ENCODE measurements at places on chromosomes 2 and 18. TPM values are rescaled to one million over a fixed set of nuclear protein-coding genes. Genes with fewer than 3 reads are reported as not detected.

Gene GPC1
- 51.9 TPM for total RNA-seq

Gene INPP5D
- 0.14 TPM for total RNA-seq

Gene HMSD
- total RNA-seq = 0.44 TPM

Gene HJURP
- 56.3 TPM for total RNA-seq

Gene ASPRV1
- 0.29 TPM for total RNA-seq

Gene MYO5B
- 0.66 TPM for total RNA-seq

Gene ACYP2
- 5.9 TPM for total RNA-seq

Gene ANKRD30BL
- total RNA-seq = 0.14 TPM

Gene CDH7
- total RNA-seq = not detected

Gene SERPINB13
- not detected for total RNA-seq

Gene ZFAND2B
- total RNA-seq = 32.2 TPM

Gene MTCL1
- total RNA-seq = 53.5 TPM

Gene MCM6
- total RNA-seq = 16.9 TPM

Gene THSD7B
- total RNA-seq = under 0.01 TPM

Gene ST8SIA3
- total RNA-seq = not detected

Gene FMNL2
- 31.9 TPM for total RNA-seq

Gene KIF1A
- total RNA-seq = not detected

Gene HOXD13
- not detected for total RNA-seq

Gene XDH
- 2.0 TPM for total RNA-seq

Gene C2orf72
- total RNA-seq = not detected

Gene SERPINB10
- 1.1 TPM for total RNA-seq

Gene ACTG2
- total RNA-seq = 61.7 TPM

Gene GPAT2
- 1.3 TPM for total RNA-seq

Gene CNGA3
- total RNA-seq = not detected

Gene HTR2B
- 11.7 TPM for total RNA-seq

Gene OSBPL1A
- total RNA-seq = 22.8 TPM

Gene TWSG1
- 155 TPM for total RNA-seq

Gene CFAP53
- not detected for total RNA-seq

Gene UPP2
- not detected for total RNA-seq

Gene CNDP1
- 0.22 TPM for total RNA-seq

Gene CHST9
- not detected for total RNA-seq

Gene ICOS
- not detected for total RNA-seq

Gene AQP4
- total RNA-seq = not detected

Gene ANKRD53
- total RNA-seq = 0.72 TPM

Gene ABCB11
- total RNA-seq = not detected

Gene NEU4
- total RNA-seq = not detected

Gene LHCGR
- not detected for total RNA-seq

Gene CTAGE1
- not detected for total RNA-seq
